Stimulated activated CD4-positive, alpha-beta T cell treated with anti-CD3 and anti-CD28 coated beads, Interleukin-4, amount 100 ng/mL, for 24 hours (primary cell): ENCODE measurements at places on chromosomes 5 and 9.

GRCh38 chr9:36092509-36093215, 43.9 kb upstream of the GLIPR2 start:
- DNase-seq: peak; percentile 38

GRCh38 chr9:16268067-16268881, 602.2 kb downstream of the BNC2 start:
- no peak for DNase-seq

- DNase-seq: no peak
These were observed 1060.6 kb upstream of the ACO1 start for GRCh38 chr9:31323726-31324444.

- no peak for DNase-seq
These were observed 189.5 kb downstream of the ADAMTS6 start for GRCh38 chr5:65292196-65292595.

DNA sequence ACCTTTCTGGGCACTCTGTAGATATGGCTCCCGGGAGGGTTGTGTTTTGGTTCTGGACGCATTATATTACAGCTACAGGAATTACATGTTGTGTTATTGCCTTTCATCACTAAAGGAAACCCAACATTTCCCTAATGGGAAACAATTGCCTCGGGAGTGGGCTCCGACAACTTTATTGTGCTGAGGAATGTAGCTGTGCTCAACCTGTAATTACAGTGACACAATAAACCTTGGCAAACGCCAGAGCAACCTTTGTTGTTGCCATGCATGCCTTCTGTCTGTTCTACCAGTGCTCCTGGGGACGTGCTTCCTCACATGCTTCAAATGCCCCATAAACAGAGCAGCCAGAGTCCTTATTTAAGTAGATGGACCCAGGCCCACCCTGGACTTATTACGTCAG, 182.4 kb downstream of the DIRAS2 start:
- DNase-seq: no peak

- no peak for DNase-seq
These were observed 236.1 kb downstream of the ARRDC3 start for GRCh38 chr5:91146905-91147600.

DNA sequence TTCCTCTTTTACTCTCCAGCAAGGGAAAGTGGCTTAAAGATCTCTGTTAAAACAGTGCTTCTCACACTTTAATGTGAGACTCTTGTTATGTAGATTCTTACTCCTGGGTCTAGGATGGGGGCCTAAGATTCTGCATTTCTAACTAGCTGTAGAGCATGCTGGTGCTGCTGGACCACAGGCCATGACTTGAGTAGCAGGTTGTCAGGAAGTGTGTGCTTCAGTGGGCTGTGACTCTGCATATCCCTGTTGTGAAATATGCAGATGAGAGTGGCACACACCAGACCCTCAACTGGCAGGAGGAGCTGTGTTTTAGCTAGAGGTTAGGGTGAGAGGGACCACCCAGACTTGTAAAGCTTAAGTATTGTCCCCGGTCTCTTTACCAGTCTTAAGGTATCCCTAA, 191.1 kb upstream of the DMRT1 start:
- no peak for DNase-seq

GRCh38 chr9:127178686-127179632, 56.5 kb upstream of the ANGPTL2 start:
- DNase-seq: no peak

- DNase-seq: no peak
These were observed 758.8 kb downstream of the NR2F1-AS1 start for GRCh38 chr5:92822183-92822582.

DNA sequence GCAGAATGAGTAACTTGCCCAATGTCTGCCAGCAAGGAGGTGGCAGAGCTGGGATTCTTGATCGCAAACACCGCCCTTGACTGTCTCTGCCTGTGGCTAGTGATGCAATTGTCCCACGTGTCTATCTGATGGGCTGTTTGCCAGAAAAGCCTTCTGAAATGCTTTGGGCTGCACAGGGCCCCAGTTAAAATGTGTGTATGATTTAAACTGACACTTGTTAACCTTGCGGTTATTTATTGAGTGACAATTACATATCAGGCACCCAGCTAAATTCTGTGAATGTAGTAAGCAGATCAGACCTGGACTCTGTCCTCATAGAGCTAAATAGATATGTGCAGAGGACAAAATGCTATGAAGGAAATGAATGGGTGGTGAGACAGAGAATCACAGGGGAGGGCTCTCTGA, 11.6 kb upstream of the IL12B start:
- peak; percentile 63 for DNase-seq

- DNase-seq: no peak
These were observed 89.7 kb downstream of the PPP2R2B start for GRCh38 chr5:146788898-146789297.

DNA sequence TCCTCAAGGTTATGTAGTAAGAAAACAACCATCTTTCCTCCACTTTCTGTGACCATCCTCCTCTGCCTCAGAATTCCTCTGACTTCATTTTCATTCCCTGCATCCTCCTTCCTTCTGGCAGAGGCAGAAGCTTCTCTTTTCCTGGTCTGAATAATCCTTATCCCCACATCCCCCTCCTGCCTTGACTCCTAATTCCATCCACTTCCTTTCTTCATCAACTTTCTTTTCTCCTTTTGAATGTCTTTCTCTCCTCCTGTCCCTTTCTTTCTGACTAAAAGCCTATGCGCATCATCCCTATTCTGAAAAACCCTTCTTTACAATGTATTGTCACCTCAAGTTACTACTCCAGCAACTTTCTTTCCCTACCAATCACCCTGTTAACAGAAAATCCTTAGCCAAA, 79.0 kb downstream of the CDO1 start:
- no peak for DNase-seq

GRCh38 chr9:35909687-35910612, 660 bp downstream of the SPAAR start:
- no peak for DNase-seq

- DNase-seq: no peak
These were observed 39.2 kb downstream of the RCL1 start for GRCh38 chr9:4831944-4832343.

- DNase-seq: no peak
These were observed 54.1 kb downstream of the ZNF608 start for GRCh38 chr5:124692324-124692723.

DNA sequence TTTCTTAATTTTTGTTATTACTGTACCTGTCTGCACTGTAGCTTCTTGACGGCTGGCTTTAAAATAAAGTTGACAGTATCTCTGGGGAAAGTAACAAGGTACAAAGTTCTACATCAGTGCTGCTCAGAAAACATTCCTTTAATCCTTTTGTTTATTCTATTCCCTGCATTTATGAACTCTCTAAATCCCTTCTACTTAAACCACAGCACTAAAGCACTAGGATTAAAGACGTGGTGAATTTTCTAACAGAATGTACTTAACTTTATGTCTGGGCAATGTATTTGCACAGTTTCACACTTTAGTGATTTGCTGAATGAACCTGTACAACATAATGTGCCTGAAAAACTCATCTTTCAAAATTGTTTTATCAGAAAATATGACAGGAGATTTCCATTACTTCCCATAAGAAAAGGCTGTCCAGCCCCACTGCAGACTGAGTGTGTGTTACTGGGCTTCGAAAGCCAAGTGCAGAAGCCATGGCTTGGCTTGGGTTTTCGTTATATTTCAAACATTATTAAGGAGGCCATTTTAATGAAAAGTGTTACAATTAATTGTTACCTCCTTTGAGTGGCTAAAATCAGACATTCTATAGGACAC, 43.8 kb downstream of the LHFPL2 start:
- DNase-seq: no peak

GRCh38 chr9:4042991-4043390, 256.9 kb downstream of the GLIS3 start:
- no peak for DNase-seq

- DNase-seq: no peak
These were observed 49.9 kb upstream of the PPP2CA start for GRCh38 chr5:134275822-134276221.

DNA sequence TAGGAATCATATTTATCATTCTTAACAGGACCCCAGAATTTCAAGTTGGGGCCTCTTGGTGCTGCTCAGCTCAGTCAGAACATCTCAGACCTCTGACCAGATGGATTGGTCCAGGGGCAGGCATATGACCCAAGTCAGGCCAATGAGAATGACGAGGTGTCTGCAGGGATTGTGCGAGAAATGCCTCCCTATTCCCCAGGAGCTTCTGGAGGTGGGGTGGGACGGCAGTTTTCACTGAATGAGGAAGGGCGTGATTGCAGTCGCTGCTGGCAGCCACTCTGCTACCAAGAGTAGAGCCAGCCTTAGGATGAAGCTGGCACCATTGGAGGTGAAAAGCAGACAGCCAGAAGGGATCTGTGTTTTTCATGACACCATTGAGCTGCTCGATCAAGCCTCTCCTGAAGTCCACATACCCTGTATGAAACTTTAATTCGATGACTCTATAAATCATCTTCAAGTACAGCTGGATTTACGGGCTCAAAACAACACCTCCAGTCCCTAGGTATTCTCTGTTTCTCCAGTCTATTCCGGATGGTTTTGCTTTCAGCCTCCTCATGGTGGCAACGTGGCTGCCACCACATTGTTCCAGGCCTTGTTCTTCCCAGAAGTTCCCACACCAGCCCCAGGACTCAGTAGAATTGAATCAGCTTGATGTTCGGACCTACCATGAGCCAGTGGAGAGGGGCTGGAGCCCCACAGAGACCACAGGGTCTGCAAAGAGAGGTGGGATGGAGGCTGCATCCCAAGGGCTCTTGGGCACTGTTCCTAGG, 70.2 kb upstream of the ADAMTS2 start:
- DNase-seq: no peak

DNA sequence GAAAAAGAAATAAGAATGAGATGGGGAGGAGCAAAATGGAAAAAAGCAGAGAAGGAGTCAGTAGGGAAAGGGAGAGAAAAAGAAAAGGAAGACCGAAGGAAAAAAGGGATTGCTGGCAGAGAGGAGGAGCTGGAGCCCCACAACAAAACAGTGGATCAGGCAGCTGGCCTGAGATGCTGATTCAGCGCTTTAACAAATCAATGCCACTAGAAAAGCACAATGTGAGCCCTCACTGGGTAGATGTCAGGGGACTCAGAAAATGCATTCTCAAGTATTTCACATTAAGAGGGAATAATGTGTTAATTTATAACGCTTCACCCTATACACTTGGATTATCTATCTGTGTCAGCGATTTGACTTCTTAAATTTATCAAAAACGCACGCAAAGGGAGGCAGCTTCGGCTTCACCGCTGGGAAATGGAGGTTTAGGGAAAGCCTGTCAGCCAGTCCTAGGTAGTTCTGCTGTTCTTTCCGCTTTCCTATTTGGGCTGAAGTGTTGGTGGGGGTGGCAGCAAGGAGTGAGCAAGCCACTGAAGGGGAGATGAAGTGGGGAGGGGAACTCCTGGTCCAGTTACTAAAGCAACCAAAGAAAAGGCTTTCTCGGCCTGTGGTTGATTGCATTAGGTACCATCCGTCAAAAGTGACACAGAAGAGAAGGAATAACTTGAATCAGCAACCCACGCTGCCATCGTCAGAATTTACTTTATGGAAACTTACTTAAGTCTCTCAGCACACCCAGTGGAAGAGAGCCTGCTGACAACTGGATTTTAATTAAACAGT, 161.6 kb downstream of the BNC2 start:
- no peak for DNase-seq

GRCh38 chr5:14801792-14802191, 69.8 kb downstream of the ANKH start:
- DNase-seq: no peak

GRCh38 chr5:127565586-127566270, 48.3 kb downstream of the PRRC1 start:
- no peak for DNase-seq

DNA sequence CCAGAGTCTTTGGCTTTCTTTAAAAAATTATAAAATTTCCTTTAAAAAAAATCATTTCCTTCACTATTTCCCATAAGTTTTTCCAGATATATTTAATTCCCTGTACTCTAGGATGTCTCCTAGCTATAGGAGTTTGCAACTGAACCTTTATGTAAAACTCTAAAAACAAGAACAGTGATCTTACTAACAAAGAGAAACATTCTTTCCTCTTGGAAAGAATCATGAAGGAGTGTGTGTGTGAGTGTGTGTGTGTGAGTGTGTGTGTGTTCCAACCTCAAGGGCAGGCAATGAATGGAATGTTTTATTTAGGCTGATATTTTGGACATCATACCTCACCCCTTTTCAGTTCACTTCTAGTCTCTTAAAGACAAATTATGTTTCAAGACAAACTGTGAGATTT, 309.2 kb downstream of the CEMIP2 start:
- no peak for DNase-seq

GRCh38 chr5:173004013-173004412, 20.4 kb downstream of the ATP6V0E1 start:
- DNase-seq: no peak

DNA sequence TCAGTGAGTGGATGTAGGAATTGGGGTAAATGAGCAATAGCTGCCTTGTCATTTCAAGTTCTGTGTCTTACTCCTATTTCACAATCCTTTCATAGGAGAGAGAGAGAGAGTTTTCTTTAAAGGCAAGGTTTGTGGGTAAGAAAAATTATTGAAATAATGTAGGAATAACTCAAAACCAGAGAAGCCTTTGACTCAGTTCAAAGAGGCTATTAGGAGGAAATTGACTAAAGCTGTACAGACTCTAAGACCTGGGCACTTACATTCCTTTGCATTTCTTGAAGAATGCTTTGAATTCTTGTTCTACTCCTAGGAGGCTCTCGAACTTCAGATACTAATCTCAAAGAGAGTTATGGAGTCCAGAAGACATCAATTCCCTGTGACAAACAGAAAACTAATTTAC, 257.1 kb downstream of the FBXL7 start:
- no peak for DNase-seq

DNA sequence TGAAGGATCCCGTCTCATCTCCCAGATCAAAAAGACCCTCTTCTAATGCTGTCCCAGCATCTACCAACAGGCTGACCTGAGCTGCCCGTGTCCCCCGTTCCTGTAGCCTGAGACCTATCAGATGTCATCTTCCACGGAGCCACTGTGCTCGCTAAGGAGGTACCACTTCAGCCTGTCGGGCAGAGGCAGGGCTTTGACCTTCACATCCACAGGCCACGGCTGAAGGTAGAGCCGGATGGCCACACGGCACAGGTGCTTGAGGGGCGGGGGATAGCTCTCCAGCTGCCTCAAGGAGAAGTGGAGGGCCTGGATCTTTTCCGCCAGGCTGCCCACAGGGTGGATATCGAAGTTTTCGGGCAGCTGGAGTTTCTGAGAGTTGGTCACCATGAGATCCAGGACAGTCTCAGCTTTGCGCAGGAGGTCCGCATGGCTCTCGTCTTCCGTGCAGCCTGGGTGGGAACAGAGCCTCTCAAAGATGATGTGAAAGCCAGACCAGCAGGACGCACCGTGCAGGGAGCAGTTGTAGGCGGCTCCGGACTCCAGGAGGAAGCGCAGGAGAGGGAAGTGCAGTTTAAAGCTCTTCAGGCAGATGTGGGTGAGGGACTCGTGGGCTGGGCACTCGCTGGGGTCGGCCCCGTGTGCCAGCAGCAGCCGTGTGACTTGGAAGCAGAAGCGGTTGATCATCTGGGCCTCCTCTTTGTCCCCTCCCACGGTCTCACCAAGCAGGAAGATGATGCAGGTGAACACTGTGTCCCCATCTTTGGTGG, 4.1 kb downstream of the ASB6 start:
- no peak for DNase-seq

DNA sequence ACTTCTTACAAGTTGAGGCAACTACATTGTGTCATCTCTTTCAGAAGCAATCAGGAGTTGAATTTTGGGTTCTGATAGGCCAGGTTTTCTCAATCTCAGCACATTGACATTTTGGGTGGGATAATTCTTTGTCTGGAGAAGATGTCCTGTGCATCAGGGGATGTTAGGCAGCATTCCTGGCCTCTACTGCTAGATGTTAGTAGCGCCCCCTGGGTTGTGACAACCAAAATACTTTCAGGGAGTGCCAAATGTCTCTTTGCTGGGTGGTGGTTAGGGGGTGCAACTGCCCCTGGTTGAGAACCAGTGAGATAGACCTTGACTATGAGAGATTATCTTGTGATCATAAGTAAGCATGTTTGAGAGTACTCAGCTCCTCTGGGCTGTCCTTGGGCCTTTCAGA, 164.3 kb upstream of the KLF9 start:
- DNase-seq: no peak
